DMS 273 treated with DMSO at 0.1 percent for 48 hours (cell line): ENCODE measurements at places on chromosomes 12 and 14.

GRCh38 chr14:67527756-67528155, 5.3 kb upstream of the PLEKHH1 start:
- no peak for DNase-seq

- DNase-seq, result no peak
These were observed 3.8 kb downstream of the ARHGEF25 start for GRCh38 chr12:57614948-57615500.

DNA sequence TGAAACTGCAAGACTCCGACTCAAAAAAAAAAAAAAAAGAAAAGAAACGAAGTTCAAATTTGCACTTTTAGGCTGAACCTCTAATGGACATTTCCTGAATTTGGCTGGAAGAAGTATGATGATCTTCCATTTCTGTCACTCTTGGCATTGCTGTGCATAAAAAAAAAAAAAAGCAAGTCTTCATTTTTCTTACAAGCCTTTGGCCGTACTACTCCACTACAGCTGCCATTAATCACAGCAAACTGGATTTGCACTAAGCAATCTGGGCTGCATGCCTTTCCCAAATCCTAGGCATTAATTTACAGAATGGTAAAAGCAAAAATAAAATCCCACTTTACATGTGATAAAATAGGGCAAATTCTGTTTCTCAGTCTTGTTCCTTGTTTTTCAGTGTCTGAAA, 7.1 kb downstream of the CSRP2 start:
- no peak for DNase-seq

- DNase-seq, result no peak
These were observed 22.1 kb downstream of the ACVR1B start for GRCh38 chr12:51973560-51973959.

DNA sequence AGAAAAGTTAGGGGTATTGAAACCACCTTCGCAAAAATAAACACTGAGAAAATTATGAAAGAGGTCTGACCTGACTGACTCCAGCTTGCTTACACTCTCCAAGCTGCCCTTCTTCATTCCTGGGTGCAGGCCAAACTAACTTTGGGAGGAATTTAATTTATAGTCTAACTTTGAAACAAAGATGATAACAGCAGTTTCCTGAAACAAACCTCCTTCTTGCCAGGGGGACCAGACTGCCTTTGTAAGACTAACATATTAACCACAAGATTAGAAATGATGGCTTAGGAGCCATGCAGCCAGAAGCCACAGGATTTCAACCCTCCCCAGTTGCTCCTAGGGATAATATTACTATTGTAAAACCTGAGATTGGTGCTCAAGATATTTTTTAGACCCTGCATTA, 13.8 kb upstream of the EEA1 start:
- no peak for DNase-seq

DNA sequence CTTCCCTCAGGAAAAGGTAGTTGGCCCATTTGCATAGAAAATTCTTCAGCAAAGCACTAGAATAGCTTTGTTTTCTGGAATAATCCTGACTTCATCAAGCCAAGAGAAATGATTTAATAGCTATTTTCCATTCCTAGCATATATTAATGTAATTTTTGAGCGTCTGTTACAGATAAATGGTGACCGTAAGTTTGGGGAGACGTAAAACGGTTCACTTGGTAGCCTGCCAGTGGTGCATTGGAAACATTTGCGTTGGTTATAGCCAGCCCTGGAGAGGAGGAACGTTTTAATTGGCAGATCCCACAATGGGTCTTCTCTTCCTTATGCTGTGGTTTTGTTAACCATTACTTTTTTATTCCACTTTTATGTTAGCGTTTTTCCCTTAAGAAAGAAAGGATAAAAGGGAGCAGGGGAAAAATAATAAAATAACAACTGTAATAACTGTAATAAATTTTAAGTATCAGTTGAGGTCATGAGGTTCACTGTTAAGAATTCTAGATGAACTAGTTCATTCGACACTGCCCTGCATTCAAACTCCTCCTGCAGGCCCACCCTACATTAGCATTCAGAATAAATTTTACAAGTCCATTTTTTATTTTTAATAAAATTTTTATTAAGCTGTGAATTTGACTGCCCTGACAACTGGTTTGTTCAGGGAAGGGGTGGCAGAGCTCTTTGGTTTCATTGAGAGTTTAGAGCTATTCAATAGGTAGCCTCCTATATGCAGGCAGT, 300.7 kb downstream of the ERC1 start:
- DNase-seq, result no peak
